ENCODE measurements at places on chromosomes 11 and 22.

GRCh38 chr22:48318575-48319320 lies 1508.9 kb downstream of the BRD1 start:
- DNase-seq: no peak

GRCh38 chr22:48811885-48812284 lies 1015.8 kb downstream of the BRD1 start:
- DNase-seq: no peak

- DNase-seq: no peak
Measured at GRCh38 chr11:131684111-131685060, 314.0 kb downstream of the NTM start.

GRCh38 chr11:117302228-117302627 lies 11.1 kb downstream of the BACE1-AS start:
- no peak for DNase-seq

DNA sequence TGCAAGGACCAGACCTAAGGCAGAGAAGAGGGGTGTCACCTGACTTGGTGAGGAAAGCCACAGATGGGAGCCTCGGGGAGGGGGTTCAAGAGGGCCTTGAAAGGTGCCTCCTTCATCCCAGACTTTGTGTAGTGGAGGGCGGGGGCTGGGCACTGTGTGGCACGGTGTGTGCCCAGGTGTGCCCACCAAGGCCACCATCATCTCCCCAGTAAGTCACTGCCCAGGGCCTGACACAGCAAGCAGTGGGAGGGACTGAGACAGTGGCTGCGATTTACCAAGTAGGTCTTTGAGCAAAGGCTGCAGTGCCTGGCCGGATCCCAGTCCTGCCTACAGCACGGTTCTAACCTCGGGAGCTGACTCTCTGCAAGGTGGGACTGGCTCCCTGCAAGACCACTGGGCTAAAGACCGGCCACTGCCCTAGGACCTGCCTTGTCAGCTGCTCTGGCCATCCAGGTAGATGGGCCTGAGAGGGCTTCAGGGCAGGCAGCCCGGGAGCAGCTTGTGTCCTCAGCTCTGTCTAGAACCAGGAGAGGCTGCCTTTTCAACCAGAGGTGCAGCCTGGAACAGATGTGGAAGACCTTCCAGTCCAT lies 1.4 kb downstream of the OSM start:
- DNase-seq: no peak

DNA sequence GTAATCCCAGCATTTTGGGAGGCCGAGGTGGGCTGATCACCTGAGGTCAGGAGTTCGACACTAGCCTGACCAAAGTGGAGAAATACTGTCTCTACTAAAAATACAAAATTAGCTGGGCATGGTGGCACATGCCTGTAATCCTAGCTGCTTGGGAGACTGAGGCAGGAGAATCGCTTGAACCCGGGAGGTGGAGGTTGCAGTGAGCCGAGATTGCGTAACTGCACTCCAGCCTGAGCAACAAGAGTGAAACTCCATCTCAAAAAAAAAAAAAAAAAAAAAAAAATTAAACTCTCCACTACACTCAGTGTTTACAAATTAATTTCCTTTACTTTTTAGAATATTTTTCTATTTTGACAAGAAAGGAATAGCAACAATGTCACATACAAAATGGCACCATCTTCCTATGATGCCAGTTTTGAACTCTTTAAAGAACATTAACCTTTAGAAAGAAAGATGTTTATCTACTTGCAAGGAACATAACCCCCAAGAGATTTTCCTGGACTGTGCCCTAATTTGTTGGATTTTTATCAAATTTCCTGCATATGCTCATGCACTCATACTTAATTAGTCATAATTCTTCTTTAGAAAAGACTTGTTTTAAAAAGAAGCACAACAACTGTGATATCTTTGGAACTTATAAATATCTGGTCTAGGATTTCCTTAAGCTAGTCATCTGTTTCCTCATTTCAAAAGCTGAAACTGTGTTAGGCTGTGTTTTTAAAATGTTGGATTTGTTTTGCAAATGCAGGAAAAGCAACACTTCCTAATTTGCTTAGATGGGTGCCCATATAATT lies 22.6 kb upstream of the HIPK3 start:
- DNase-seq: no peak

All from HuH-7.5 (cell line).